ENCODE measurements at places on chromosomes 7 and 10.

DNA sequence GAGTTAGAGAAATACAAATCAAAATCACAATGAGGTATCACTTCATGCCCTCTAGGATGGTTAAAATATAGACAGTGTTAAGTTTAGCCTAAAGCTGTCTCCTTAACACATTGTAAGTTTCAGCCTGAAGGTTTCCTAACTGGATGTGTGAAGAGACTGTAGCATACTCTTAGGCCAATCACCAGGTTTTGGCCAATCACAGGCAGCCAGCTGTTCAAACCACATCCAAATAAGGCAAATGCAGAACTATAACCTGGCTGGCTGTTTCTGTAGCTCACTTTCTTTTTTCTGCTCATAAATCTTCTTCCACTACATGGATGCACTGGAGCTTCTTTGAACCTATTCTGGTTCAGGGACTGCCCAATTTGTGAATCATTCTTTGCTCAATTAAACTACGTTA lies 19.7 kb downstream of the ESYT2 start:
- no peak for DNase-seq

GRCh38 chr10:373015-373414 lies 237.8 kb downstream of the ZMYND11 start:
- DNase-seq = no peak

GRCh38 chr10:26031300-26031699 lies 97.3 kb downstream of the MYO3A start:
- DNase-seq = no peak

DNA sequence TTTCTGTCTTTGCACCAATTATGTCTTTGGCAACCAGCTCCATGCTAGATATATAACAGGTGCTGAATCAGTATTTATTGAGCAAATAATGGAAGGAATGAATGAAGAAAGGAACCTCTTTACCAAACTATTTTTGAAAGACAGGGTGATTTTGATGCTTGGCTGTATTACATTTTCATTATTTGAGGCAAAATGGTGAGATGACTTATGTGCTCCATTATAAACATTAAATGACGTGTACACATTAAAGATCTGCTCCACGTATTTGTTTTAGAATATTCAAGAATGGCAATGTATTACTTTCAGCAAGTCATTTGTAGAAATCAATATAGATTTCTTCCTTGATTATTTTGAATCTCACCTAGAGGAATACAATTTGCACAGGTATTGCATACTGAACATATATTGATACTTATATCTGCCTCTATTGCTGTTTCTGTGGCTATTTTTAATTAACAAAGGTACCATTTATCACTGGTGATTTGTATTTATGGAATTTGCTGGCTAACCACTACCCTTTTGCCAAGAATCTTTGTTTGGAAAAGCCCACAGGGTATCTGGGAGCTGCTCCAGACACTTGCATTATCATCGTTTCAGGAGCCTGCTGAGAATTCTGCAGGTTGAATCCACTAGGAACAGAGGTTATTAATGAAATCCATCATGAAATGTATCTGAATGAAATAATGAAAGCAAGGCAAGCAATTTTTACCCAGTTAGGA lies 92.2 kb downstream of the SEMA3C start:
- DNase-seq = no peak

DNA sequence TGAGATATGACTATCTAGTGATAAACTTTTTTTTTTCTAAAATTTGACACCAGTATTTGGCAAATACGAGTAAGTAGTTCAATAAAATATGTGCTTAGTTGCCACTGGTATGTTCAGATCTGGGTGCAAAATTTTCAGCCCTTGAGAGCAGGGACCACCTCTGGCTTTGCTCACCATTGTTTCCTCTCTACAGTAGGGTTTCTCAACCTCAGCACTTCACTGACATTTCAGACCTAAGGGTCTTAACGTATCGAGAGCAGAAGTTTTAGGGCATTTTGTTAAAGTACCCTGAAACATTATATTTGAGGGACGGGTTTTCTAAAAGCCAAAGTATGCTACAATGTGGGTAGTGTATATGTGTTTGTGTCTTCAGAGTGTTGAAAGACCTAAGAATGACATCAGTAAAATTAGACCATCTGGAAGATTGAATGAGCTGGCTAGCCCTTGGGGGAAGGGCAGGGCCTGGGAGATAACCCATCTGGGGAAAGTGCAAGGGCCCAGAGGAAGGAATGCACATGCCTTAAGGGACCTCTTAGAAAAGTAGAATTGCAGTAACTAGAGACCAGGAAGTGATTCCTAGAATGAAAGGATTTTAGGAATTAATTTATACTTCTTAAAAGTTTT lies 11.8 kb downstream of the BZW2 start:
- no peak for DNase-seq

- DNase-seq = no peak
Observed at GRCh38 chr7:66255534-66256100, 50.5 kb downstream of the TPST1 start.

GRCh38 chr7:155191137-155191536 lies 106.5 kb upstream of the INSIG1 start:
- DNase-seq = no peak

GRCh38 chr10:130967161-130967560 lies 344.4 kb downstream of the TCERG1L start:
- no peak for DNase-seq

DNA sequence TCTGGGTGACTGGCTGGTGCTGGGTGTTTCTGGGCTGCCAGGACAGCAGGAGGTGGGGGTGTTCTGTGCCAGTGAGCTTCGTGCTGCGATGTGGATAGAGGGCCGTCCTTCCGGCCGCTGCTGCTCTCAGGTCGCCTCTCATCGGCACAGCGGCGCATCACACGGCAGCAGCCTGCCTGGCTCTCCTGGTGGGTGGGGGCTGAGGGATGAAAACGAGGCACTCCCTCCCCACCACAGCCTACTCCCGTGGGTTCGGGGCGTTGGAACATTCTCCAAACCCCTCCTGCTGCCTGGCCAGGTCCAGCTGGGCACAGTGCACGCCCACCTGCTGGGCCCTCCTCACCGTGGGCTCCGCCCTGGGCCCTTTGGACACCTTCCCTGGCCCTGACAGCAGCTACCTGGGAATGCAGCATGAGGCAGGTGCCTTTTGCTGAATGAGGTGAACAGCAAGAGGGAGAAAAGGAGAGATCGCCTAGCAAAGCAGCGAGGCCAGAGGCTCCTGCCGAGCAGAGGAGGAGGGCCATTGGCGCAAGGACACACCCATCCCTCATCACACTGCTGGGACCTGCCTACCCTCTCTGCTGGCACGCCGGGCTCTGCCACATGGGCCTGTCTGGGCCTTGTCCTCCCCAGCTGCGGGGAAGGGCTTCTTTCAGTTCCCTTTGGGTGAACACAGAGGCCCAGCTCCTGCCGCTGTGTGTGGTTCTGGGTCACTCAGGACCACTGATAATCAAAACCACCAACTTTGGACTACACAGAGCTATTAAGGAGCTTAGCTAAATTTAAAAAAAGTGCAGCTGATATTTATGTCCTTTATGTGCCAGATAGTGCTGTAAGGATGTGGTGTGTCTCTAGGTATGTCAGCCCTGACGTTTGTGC lies 33.4 kb downstream of the INPP5A start:
- DNase-seq = no peak
